Posterior vena cava (tissue), 2 donors: ENCODE measurements at places on chromosomes 6 and 20. TPM values are rescaled to one million over a fixed set of nuclear protein-coding genes. Genes with fewer than 3 reads are reported as not detected.

The SEL1L2 gene
- total RNA-seq = 6.0 TPM

The NMBR gene
- not detected for total RNA-seq

The HLA-DPA1 gene
- 84.9 TPM for total RNA-seq

The BMP7 gene
- not detected for total RNA-seq

The CRISP2 gene
- not detected for total RNA-seq

The HLA-DQA2 gene
- total RNA-seq = 1.1 TPM

The MOXD1 gene
- 4.2 TPM for total RNA-seq

The HM13 gene
- 118 TPM for total RNA-seq

The NFYA gene
- total RNA-seq = 8.4 TPM

The TGM3 gene
- not detected for total RNA-seq

The ADGRF5 gene
- 24.1 TPM for total RNA-seq

The ANKRD66 gene
- not detected for total RNA-seq

The PI3 gene
- not detected for total RNA-seq

The GPX5 gene
- total RNA-seq = not detected
